Iris pigment epithelial cell (primary cell): ENCODE measurements at places on chromosomes 5 and 9.
A peak's percentile ranks its signal among the peaks of the same experiment; 100 is the strongest.

DNA sequence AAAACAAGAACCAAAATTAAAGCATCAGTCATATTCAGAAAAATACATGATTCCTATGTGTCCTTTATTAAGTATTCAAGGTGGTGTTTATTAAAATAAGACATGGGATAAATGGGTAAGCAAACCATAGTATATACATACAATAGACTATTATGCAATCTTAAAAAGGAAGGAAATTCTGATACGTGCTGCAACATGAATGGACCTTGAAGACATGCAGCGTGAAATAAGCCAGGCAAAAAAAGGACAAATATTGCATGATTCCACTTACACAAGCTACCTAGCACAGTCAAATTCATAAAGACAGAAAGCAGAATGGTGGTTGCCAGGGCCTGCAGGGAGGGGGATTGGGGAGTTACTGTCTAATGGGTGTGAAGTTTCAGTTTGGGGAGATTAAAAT lies 127.7 kb downstream of the DMAC1 start:
- no peak for DNase-seq

- peak; percentile 77 for DNase-seq
Measured at GRCh38 chr9:6973762-6974161, 216.0 kb downstream of the KDM4C start.

DNA sequence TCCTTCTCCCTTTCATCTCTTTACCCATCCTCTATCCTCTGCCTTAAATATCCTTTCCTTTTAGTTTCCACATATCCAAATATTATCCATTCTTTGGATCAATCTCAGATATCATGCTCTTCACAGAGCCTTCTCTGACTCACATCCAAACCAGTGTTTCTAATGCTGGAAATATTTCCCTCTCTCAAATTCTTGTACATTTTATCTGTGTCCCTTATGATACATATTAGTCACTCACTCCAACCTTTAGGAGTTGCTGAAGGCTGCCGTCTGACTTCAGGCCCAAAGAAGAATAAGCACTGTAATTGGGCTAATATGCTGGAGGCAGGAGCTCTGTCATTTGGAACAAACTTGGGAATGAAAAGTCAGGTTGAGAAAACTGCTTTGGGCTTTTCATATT lies 156.4 kb upstream of the RUSC2 start:
- peak; percentile 84 for DNase-seq

DNA sequence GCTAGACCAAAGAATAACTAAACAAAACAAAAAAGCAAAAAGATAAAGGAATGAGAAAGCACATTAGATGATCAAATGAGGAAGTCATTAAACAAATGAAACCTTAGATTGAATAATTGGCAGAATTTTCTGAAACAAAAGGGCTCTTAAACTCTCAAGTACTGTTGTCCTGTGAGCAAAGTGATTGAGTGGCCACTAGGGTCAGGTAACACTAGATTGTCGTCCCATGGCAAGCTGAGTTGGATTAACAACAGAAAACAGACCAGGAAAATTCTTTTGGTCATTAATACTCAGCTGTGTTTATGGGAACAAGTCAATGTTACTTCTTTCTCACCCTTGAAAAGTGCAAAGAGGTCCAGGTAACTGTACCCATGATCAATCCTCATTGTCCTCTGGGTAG lies 81.6 kb upstream of the MRPS30 start:
- no peak for DNase-seq

DNA sequence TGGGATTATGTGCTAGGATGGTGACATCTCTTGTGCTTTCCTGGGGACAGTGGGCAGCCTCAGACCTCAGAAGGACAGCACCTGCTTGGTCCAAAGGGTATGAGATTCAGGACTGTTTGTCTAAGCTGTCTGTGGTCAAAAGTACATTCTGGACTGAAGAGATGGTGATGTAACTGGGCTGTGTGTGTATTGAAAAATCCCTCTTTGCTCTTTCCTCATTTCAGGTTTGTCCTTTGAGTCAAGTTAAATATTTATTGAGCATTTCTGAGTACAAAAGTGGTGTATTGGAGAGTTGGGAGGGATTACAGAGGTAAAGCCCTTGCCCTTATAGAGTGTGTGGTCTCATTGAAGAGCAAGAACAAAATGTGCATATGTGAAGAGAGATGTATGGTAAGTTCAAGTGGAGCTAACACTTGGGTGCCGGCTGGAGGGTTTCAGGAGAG lies 46.7 kb downstream of the RCL1 start:
- peak; percentile 83 for DNase-seq

DNA sequence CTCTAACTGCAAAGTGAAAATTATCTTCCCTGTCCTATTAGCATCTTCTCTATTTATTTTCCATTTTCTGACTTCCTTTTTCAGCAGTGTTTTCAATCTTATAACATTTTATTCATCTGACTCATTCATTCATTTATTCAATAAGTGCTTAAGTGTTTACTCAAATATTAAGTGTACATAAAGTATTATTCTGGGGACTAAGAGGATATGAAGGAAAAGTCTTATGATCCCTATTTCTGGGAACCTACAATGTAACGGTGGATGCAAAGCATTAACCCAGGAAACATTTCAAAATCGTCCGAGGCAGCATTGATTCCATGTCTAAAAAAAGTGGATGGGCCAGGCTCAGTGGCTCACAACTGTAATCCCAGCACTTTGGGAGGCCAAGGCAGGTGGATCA lies 19.4 kb upstream of the TRPM6 start:
- no peak for DNase-seq

DNA sequence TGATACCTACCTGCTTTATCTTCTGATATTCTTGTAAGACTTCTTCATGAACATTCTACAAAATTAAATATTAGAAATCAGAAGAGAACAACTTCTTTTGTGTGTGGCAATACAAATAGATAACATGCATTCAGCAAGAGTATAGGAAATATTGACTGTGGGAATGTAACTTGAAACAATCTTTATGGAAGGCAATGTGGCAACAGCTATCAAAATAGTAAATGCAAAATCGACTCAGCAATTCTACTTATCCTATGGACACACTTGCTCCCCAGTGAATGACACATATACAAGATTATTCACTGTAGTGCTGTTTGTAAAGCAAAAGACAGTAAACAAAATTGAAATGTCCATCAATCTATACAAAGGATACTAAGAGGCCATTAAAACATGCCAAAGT lies 66.5 kb upstream of the GLRX start:
- DNase-seq, result no peak

DNA sequence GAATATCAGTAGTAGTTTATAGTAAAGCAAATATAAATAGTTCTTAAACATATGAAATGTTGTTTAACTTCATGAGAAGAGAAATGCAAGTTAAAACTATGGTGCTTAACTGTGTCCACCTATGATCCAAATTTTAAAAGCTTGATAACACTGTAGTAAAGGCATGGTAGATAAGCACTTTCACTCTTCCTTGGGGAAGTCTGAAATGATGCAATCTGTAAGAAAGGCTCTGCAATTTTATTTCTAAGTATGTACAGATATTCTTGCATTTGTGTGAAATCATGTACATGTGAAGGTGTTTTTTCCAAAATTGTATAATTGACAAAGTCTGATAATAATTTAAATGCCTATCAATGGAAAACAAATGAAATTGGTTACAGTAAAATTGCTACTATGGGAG lies 66.9 kb downstream of the SYK start:
- DNase-seq, result peak; percentile 10

DNA sequence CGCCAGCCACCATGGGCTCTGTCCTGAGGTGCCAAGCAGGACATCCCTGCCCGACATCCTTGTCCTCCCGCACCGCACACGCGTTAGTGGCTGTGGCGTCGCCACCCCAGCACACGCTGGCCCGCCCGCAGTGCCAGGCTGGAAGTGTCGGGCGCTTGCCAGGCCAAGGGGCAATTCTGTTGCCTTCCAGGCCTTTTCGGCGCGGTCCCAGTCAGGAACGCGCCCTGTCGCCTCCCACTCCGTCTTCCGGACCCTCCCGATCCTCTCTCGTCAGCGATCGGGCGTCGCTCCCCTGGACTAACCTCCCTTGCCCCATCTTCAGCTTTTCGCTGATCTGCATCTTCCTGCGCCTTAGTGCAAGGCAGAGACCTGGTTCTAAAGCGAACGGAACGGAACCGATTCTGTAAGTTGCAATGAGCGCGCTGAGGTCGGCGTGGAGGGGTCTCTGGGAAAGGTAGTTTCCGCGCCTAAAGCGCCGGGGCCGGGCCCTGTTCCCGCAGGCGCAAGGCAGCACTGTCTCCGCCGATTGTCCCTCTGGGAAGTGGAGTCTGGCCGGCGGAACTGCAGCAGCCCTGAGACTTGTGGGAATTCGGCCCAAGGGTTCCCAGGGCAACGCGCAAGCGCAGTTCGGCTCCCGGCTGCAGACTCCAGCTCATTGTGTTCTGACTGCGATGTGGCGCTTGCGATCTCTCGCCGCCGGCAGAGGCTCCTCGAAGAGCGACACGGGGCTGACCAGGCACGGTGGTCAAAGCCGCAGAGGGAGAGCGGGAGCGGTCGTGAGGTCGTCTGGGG lies at the start of gene ZNF454:
Gene ZNF454 (plus strand): TSS at position 630 of the 792 bp plus-strand sequence. CDS start 1,594 bp downstream, outside the sequence.
- DNase-seq, result peak; percentile 93

- DNase-seq, result no peak
Measured at GRCh38 chr5:107504424-107504823, 166.3 kb downstream of the EFNA5 start.

DNA sequence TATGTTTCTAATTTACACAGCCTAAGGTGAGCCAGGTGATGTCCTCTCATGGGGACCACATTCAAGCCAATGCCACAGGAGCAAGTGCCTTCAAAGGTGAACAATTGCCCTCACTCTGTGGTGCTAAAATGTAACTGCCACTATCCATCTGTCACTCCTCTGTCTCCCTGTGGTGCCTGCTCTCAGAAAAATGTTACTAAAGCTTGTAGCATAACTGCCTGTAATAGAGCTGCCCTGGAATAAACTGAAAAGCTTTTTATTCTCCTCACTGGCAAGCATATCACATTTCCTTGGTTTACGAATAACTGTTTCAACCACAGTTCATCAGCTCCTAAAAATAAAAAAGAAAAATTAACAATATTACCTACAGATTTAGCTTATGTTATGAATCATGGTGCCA lies 142.4 kb downstream of the ST8SIA4 start:
- DNase-seq, result no peak

- DNase-seq, result no peak
Measured at GRCh38 chr9:131977109-131977838, 102.4 kb downstream of the MED27 start.

GRCh38 chr9:116944714-116945534 lies 257.8 kb downstream of the TRIM32 start:
- no peak for DNase-seq

- DNase-seq, result no peak
Measured at GRCh38 chr9:31519424-31519823, 865.0 kb upstream of the ACO1 start.

DNA sequence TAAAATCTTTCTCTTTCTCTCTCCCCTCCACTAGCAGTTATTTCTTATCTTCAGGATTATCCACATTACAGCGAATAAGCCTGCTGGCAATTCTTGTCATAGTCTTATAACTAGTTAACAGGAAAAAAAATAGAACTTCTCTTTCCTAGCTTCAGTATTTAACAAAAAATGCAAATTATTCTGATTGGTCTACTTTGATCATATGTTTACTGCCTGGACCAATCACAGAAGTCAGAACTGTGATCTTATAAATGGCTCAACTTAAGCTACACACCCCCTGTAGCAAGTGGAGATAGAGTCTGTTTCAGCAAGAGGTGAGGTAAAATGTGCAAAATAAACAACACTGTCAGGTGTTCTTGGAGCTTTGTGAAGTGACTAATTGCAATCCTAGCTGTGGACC lies 389.4 kb upstream of the TUSC1 start:
- DNase-seq, result no peak

- DNase-seq, result peak; percentile 9
Measured at GRCh38 chr9:18921366-18922075, 111.5 kb downstream of the SAXO1 start.

DNA sequence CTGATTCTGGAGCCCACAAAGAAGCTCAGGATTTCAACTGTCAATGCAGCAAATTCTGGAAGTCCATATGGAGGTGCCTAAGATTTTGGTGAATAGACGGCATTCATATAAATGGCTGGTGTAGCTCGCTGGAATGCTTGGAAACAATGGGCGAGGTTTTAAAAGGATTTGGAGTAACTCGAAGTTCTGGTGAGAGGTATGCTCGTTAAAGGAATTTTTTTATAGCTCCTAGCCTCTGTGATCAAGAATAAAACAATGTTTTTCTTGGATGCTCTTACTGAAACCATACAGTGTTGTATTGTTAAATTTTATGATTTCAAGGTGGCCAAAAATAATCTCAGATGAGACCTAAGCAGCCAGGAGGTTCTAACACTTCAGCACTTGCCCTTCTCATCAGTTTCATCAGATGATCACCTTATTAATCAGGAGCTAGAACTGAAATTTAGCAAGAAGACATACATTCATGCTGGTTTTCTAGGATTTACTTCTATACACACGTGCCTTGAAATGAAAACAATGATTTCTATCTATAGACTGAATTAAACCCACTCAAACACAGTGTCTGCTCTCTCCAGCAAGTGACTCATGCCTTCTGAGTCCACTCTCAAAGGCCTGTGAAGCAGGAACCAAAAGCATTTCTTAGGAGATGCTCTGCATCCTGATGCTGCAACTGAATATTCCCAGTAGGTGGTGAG lies 79.2 kb downstream of the OTULIN start:
- DNase-seq, result peak; percentile 46

DNA sequence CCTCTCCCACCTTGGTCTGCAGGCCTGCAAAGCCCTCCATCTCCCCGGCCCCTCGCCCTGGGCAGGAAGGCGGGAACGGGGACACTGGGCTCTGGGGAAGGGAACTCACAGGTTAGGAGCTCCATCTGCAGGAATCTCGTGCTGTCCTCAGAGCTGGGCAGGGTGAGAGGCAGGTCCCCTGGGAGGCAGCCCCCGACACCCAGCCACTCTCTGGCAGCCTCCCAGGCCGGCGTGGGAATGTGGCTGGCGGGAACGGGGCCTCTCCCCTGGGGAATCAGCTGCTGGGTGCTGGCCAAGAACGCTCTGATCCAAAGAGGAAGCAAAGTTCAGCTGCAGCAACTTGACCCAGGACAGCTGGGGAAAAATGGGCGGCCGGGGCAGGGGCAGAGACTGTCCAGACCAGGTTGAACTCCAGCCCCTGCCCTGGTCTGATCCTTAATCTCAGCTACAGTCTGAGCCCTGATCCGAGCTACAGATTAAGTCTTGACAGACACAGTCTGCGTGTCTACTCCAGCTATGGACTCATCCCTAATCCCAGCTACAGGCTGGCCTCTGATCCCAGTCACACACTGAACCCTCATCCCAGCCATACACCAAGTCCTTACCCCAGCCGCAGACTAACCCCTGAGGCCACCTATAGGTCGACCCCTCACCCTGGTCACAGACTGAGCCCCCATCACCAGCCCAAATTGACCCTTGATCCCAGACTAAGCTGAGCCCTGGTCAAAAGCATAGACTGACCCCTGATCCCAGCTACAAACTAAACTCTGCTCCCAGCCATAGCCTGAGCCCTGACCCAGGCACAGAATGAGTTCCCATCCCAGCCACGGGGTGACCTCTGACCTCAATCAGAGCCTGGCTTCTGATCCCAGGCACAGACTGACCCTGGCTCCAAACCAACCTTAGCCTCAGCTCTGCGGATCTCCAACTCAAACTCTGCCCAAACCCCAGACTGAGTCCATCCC lies 37.3 kb upstream of the EGFL7 start:
- peak; percentile 36 for DNase-seq

GRCh38 chr9:81772144-81772543 lies 82.8 kb upstream of the TLE1 start:
- DNase-seq, result peak; percentile 34

GRCh38 chr5:169445191-169445590 lies 138.4 kb upstream of the SPDL1 start:
- DNase-seq, result no peak

GRCh38 chr5:55636683-55637082 lies 75.4 kb downstream of the SLC38A9 start:
- DNase-seq, result peak; percentile 40

GRCh38 chr5:50898966-50899365 lies 232.5 kb downstream of the PARP8 start:
- no peak for DNase-seq

GRCh38 chr5:110687485-110687884 lies 39.0 kb downstream of the TMEM232 start:
- no peak for DNase-seq
